ENCODE measurements at places on chromosomes 12 and 14.

DNA sequence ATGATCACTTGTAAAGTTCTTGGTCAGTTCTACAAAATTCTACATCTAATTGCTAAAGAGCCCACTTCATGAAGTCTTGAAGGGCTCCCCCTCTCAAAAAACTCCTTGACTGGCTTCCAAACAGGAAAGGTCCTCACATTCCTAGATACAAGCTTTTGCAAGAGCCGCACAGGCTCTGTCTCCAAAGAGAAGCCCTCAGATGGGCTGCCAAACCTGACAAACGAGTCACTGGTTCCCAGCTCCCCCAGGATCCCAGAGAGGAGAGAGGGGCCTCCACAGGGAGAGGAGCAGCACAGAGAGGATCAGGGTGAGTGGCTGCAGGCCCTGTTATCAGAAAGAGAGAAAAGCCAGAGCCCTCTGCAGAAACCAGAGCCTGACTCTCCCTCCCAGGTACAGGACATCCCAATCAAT is 5.8 kb downstream of the NID2 start:
- no peak for DNase-seq

GRCh38 chr14:65495196-65495595 is 82.7 kb downstream of the FUT8 start:
- DNase-seq = no peak

- no peak for DNase-seq
Observed at GRCh38 chr14:51454351-51454750, 197.4 kb upstream of the FRMD6 start.

GRCh38 chr12:24767016-24767415 is 181.9 kb downstream of the BCAT1 start:
- DNase-seq = no peak

- DNase-seq = no peak
Observed at GRCh38 chr14:74864198-74864597, 11.7 kb downstream of the PROX2 start.

DNA sequence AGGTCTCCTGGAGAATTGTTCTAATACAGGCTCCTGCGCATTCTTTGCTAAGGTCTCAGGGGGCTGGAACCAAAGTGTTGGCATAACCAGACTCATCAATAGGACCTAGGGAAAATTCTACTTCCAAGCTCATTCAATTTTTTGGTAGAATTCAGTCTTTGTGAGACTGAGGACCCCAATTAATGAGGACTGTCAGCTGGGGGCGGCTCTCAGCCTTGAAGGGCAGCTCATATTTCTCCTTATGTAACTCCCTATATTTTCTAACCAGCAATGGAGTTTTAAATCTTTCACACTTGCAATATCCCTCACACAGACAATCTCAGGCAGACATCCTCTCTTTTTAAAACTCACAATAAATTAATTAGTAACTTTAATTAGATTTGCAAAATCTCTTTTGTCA is 476.4 kb upstream of the LRFN5 start:
- DNase-seq = no peak

DNA sequence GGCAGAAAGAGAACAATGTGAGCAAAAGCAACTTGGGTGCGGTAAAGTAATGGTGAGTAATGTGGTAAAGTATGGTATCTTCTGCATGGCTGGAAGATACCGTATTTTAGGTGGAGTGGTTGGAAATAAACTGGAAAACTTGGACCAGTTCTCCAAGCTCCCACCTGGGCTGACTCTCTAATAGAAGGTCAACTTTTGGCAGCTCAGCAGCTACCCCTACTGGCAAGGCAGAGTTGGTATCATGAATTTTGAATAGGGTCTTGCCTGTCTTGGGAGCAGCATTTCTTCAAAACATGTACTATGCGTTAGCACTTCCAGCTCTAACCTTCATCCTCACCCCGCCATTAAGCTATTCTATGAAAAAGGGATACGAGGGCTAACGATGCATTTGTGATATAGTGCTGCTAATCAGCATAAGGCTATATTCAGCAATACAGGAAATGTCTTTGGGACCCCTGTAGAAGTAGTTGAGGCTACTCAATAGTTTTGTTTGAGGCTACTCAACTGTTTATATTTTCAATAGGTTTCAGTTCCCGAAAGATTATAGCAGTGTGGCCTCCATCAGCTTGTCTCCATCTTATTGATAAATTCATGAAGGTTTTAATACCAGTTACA is 276.3 kb upstream of the FAR2 start:
- DNase-seq = no peak

GRCh38 chr12:108975024-108975593 is 45.8 kb downstream of the SVOP start:
- no peak for DNase-seq

- no peak for DNase-seq
Observed at GRCh38 chr14:101898416-101898815, 66.0 kb upstream of the DYNC1H1 start.

GRCh38 chr12:98424726-98425401 is 90.5 kb upstream of the TMPO start:
- no peak for DNase-seq

GRCh38 chr14:41521891-41522290 is 84.8 kb upstream of the LRFN5 start:
- DNase-seq = no peak

- DNase-seq = no peak
Observed at GRCh38 chr14:57811998-57812546, 53.8 kb downstream of the SLC35F4 start.

DNA sequence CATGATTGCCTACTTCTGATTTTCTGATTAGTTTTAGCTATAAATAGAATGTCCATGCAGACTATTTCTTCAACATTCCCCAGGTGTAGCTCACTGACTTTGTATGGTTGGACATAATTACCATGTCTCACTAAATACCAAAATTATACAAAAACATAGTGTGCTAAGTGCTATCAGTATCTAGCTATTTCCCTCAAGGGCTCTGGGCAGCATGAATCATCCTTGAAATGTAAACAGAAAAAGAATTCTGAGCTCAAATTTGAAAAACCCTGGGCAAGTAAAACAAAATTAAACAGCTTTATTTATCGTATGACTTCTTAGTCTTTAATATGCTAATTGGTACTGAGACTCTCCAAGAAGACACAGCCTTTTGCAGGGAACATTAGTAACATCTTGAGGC is 82.9 kb downstream of the SPATA7 start:
- no peak for DNase-seq

GRCh38 chr14:21723431-21724045 is 49.9 kb upstream of the OR4E1 start:
- DNase-seq = no peak

- no peak for DNase-seq
Observed at GRCh38 chr14:57378661-57379060, 11.7 kb upstream of the NAA30 start.

GRCh38 chr14:33460164-33460563 is 490.7 kb downstream of the EGLN3 start:
- DNase-seq = no peak

- DNase-seq = no peak
Observed at GRCh38 chr14:96225745-96226151, 21.1 kb downstream of the BDKRB2 start.

GRCh38 chr12:23758608-23759007 is 190.9 kb downstream of the SOX5 start:
- no peak for DNase-seq

DNA sequence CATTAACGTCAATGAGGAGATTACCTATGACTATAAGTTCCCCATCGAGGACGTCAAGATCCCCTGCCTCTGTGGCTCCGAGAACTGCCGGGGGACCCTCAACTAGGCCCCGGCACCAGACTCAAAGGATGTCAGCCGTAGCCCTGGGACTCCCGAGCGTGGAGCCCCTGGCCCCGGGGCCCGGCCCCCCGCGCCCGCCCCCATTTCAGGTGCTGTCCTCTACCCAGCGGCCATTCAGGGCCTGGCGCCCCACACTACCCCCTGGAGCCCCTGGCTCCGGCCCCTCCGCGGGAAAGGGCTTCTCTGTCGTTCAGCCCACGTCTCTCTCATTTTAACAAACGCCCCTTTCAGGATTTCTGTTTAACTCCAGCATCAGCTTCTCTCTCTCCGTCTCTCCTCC is 26.3 kb downstream of the SETD1B start:
- no peak for DNase-seq

GRCh38 chr12:27436029-27436428 is 10.5 kb upstream of the SMCO2 start:
- no peak for DNase-seq

DNA sequence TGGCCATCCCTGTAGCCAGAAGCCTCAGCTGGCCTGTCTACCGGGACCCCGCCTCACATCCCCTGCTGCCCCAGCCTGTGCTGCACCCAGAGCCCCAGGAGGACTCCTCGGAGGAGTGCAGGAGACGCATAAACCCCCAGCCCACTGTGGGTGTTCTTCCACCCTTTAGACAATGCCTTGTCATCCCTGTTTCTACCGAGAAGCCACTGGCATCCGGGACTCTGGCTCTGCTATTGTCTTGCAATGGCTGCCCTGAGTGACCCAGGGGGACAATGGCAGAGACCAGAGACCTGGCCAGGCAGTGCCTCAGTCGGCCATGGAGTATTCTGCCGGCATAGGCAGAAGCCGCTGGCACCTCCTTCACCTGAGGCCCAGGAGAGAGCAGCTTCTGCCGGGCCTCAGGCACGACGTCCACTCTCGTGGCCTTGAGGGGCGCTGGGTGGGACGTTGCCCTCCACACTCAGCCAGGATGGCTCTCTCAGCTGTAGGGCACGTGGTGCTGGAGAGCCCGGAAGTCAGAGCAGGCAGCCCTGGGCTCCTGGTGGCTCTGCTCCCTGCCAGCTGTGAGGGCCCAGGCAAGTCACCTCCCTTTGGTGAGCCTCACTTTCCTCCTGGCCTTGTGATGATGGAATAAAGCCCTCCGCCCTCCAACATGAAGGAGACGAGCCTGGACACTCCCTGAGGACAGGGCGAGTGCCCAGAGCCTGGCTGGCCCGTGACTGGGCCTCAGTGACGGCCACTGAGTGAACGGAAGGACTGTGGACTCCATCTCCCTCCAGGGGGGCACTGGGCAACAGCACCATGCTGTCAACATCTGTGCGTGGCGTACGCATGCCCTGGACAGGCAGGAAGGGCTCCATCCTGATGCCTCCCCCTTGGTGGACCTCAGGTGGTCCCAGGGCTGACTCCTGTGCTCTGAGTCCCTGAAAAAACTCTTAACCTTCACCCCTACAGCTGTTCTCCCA is 41.0 kb downstream of the TRAFD1 start:
- DNase-seq = no peak

GRCh38 chr12:43501703-43502102 is 50.3 kb downstream of the ADAMTS20 start:
- no peak for DNase-seq

- DNase-seq = no peak
Observed at GRCh38 chr14:53509276-53510244, 356.4 kb upstream of the DDHD1 start.

DNA sequence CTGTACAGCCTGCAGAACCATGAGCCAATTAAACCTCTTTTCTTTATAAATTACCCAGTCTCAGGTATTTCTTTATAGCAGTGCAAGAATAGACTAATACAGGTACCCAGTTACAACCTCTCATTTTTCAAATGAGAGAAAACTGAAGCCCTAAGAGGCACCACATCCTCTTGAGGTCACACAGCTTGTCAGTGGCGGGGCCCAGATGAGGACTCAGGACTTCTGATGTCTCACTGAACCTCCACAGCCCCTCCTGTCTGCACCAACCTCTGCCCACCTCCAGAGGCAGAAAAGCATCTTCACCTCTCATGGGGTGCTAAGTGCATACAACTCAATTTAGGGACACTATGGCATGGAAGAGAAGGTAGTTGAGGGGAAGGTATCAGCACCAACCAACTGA is 120.7 kb downstream of the CRACR2A start:
- no peak for DNase-seq

All from stimulated activated CD8-positive, alpha-beta memory T cell treated with anti-CD3 and anti-CD28 coated beads, Interleukin-15, amount 100 ng/mL, for 24 hours (primary cell).